ENCODE measurements at places on chromosomes 11 and 22. TPM values are rescaled to one million over a fixed set of nuclear protein-coding genes. Genes with fewer than 3 reads are reported as not detected.

The RHOG gene
- total RNA-seq: 3.3 TPM

The ZNF214 gene
- 2.8 TPM for total RNA-seq

The FREY1 gene
- 5.1 TPM for total RNA-seq

The TOM1 gene
- total RNA-seq: 36.6 TPM

The RASSF10 gene
- total RNA-seq: not detected

The RIMBP3C gene
- total RNA-seq: 0.78 TPM

The CHST1 gene
- 2.7 TPM for total RNA-seq

The AQP11 gene
- total RNA-seq: 5.4 TPM

The BCO2 gene
- total RNA-seq: 28.6 TPM

The IFITM1 gene
- total RNA-seq: not detected

The POGLUT3 gene
- total RNA-seq: 2.6 TPM

The TMEM123 gene
- 19.1 TPM for total RNA-seq

The EFCAB6 gene
- total RNA-seq: 10.8 TPM

The FAM180B gene
- 0.52 TPM for total RNA-seq

The DKK3 gene
- 61.5 TPM for total RNA-seq

The SSRP1 gene
- total RNA-seq: 156 TPM

The PGA5 gene
- total RNA-seq: 0.68 TPM

The CELSR1 gene
- 26.6 TPM for total RNA-seq

The RTN4RL2 gene
- total RNA-seq: 3.9 TPM

The MMP3 gene
- not detected for total RNA-seq

The SUSD2 gene
- total RNA-seq: 1.0 TPM

Measured in motor neuron (in vitro differentiated cells).